ENCODE measurements at places on chromosomes 1 and 21.

DNA sequence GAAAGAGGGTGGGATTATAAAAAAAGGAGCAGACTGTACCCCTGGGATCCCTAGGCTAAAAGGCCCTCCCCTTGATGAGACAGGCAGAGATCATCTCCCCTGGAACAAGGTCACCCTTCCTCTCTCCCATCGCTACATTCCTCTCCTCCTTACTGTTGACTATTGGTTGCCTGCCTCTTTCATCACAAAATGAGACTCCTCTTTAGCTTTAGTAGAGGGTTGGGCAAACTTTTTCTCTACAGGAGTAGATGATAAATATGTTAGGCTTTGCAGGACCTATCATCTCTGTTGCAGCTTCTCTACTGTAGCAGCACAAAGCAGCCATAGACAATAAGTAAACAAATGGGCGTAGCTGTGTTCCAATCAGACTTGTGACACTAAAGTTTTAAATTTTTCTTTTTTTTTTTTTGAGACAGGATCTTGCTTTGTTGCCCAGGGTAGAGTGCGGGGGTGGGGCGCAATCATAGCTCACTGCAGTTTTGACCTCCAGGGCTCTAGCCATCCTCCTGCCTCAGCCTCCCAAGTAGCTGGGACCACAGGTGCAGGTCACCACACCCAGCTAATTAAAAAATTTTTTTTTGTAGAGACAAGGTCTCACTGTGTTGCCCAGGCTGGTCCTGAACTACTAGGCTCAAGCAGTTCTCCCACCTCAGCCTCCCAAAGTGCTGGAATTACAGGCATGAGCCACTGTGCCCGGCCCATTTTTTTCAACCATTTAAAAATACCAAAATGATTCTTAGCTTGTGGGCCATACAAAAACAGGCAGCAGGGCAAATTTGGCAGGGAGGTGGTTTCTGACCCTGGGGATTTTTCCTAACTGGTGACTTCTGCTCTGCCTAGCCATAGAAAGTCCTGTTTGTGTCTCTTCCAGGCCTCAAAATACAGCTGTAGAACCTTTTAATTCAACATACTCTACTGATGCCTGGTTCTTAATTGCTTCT lies 15.1 kb downstream of the MCL1 start:
- DNase-seq = no peak

- no peak for DNase-seq
Observed at GRCh38 chr1:216626394-216627067, 96.7 kb downstream of the ESRRG start.

GRCh38 chr1:9908871-9909233 lies 1.2 kb downstream of the CTNNBIP1 start:
- DNase-seq = no peak

DNA sequence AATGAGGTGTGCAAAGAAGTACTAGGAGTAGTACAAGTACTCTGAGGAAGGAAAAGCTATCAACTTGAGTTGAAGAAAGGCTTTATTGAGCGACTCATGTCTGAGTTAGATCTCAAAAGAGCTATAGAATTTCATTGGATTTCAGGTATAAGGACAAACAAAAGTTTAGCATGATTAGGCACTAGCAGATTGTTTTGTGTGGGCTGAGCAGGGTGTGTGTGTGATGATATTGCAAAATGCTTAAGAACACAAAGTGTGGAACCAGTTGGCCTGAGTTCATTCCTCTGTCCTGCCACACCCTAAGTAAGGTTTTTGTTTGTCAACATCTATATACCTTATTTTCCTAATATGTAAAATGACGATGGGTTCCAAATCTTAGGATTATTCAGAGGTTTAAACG lies 158.9 kb downstream of the KCNK2 start:
- DNase-seq = no peak

DNA sequence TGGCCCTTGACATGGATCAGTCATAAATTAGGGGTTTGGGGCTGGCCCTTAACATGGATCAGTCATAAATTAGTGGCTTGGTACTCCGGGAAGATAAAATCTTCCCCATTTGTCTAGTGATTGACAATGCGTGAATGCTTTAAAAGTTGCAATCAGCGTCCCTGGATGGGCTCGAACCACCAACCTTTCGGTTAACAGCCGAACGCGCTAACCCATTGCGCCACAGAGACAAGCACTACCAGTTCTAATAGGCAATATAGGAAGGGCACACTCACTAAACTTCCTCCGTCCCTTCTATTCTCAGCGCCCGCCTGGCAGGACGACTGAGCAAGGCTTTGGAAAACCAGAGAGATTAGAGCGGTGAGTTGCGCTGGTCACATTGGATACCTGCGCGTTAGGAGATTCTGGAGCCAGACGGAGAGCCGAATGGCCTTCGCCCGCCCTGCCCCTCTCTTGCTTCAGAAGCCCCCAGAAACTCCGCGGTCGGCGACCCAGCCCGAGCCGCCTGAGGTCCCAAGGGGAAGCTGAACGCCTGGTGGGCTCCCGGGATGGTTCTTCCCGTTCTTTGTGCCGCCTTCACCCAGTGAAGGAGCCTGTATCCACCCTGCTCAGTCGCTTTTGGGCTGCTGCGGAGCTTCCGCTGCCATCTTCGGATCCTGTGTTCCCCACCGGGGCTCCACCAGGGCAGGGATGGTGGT lies 235.9 kb downstream of the FAM72C start:
- no peak for DNase-seq

DNA sequence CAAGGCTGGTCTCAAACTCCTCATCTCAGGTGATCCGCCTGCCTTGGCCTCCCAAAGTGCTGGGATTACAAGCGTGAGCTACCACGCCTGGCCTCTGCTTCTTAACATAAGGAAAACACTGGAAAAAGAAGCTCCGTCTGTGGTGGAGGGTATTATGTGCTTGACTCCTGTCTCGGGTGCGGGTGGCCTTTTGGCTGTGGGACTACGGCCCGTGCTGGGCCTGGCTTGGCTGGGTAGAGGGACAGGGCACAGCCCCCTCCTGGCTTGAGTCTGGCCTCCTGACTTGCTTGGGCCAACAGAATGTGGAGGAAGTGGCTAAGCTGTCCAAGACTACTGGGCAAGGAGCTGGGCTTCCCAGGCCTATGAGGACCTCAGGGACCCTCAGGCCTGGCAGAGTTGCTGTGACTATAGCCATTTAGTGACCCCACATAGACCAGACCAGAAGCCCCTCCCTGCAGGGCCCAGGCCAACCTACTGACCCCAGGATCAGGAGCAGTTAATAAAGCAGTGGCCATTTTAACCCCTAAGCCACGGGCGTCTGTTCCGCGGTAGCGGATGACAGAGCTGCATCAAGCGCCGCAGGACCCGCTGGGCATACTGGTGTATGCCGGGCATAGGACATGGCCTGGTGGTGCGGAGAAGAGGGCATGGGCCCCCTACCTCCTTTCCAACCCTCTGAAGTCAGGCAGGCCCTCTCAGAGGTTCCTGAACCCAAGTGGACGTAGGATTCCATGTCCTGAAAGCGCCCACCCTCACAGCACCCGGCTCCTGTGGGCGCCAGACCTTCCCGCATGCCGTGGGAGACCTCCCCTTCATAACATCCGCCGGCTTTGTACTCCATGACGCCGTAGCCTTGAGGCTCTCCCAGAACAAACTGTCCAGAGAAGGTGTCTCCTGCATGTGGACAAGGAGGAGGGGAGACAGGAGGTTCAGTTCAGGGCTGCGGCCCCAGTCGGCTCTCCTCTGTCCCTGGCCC lies 4.4 kb downstream of the MORN1 start:
- DNase-seq = no peak

- no peak for DNase-seq
Observed at GRCh38 chr1:163472651-163473248, 151.0 kb downstream of the NUF2 start.

DNA sequence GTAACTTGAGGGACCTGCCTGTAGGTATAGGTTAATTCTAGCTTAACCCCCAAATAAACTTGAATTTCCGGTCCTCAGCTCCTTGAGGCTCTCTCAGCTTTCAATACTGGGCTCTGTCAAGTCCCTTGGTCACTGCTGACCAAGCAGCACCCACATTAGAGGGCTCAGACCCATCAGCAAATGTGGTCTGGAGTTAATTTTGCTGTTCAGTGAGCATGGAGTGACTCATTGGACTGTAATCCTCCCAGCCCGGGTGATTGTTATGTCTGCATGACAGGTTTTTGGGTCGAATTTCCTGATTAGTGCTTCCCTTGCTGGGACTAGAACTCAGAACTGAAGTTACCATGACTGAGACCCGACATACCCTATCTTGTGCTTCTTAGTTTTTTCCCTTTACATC lies 130.6 kb downstream of the URB2 start:
- DNase-seq = no peak

DNA sequence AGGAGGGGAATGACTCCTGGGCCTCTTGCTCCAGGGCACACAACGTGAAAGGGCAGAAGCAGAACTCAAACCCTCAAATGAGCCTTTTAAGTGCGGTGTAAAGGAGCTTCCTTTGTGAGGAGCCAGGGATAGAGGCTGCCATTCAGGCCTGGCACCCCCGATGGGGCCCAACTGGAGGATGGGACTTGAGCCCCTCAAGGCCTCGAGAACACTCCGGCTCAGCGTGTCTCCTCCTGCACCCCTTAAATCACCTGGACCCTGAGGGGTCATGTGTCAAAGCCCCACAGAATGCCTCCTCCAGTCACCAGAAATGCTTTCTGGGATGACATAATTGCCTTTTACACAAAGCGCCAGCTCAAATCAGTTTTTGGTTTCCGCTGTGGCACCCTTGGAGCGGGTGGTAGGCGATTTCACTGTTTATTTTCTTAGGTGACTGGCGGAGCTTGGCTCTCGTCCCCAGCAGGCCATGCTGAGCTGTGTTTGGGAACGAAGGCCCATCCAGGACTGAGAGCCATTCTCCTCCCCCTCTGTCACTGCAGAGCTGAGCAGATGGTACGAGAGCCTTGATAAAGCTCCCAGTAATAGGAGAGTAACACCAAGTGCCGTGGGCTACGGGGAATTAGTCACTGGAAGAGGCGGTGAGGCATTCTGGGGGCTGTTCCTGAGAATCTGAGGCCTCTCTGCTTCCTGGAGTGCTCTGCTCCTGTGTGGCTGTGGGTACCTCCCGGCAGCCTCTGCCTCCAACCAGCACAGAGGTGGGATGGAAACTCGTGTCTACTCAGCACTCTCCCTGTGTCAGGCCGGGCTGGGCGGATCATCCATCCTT lies 163.0 kb downstream of the GRIK3 start:
- no peak for DNase-seq

GRCh38 chr1:178706432-178706831 lies 18.6 kb upstream of the RALGPS2 start:
- DNase-seq = no peak

- DNase-seq = no peak
Observed at GRCh38 chr1:178768423-178768822, 43.4 kb downstream of the RALGPS2 start.

GRCh38 chr1:161983725-161984124 lies 39.9 kb downstream of the OLFML2B start:
- DNase-seq = no peak

DNA sequence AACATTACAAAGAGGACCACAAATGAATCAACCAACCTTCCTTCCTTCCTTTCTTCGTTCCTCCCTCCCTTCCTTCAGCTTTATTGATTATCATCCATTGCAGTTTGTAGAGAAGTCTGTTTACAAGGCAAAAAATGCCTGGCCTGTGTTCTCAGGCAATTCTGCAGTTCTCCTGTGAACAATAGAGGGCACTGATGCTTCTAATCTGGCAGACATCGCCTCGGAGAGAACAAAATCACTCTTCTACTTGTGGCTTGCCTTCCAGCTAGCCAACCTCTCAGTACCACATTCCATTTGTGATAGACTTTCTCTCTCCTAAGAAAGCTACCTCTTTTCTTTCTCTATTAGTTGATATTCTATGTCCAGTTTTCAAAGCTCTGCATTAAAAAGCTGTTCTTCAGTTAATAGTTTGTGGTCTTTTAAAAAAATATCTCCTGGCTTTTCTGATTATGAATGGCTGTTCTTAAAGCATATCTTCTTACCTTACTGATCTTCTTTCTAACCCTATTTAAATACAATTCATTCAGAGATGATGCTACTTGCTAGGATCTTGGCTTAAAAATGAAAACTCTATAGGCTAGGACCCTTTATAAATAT lies 26.9 kb upstream of the ESRRG start:
- no peak for DNase-seq

DNA sequence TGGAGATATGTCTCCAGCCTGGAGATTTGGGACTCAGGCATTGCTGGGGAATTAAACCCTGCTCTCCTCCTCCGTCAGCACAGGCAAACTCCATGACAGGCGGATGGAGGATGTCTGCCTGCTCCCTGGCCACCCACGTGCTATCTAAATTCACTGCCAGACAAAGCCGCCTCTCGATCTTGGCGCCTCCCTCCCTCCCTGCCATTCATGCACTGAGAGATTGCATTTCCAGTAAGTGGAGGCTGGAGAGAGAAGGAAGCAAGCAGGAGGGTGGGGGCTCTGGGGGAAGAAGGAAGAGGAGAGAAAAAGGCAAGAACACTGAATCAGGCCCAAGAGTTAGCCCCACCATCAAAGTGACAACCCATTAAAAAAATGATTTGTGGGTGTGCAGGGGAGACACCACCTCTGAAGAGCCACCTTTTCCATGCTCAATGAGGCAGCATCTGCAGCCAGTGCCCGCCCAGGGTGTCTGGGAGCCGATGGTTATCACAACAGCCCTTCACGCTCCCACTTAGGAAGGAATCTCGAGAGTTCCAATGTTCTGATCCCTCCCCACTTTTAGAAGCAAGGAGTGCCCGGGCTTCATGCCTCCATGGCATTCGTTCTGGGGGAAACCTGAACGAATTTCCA lies 183.0 kb downstream of the HIVEP3 start:
- DNase-seq = no peak

GRCh38 chr1:79551321-79551720 lies 544.8 kb upstream of the ADGRL4 start:
- DNase-seq = no peak

DNA sequence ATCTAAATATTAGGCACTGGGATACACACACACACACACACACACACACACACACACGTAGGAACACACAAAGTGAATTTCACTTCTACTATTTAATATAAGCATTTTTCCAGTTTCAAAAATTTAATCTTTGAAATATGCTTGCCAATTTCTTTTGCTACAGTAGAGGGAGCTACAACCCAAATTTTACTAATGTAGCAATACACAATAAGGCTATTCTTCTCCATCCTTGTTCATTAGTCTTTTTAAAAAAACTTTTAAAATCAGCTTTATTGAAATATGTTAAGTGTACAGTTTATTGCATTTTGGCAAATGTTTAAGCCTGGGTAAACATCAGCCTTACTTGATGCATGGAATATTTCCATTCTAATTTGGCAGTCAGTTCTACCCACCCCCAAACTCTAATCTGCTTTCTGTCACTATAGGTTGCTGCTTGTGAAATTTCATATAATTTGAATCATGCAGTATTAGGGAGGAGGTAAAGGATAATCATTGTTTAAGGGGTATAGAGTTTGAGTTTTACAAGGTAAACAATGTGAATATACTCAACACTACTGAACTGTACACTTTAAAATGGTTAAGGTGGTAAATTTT lies 93.0 kb upstream of the TENT5C start:
- DNase-seq = no peak

GRCh38 chr1:225857256-225857655 lies 24.9 kb downstream of the TMEM63A start:
- no peak for DNase-seq

DNA sequence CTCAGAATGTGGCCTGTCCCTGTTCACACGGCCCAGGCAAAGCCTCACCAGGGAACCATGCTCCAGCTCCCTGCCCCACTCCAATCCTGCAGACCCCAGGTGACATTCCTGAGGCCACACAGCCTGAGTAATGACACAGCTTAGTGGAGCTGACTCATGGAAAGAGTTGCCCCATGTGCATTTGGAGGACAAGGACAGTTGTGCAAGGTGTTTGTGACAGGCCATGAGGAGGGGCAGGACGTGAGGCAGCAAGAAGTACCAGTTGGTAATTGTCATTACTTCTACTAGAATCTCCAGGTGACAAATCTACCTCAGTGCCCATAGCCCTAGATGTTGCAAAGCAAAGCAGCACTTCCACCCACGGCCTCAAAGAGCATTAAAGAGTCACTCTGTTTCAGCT lies 15.2 kb downstream of the PRR9 start:
- no peak for DNase-seq

Measured in cortex of kidney (tissue), 1 donor.